ENCODE measurements at places on chromosomes 13 and 19. TPM values are rescaled to one million over a fixed set of nuclear protein-coding genes. Genes with fewer than 3 reads are reported as not detected.

- no peak for DNase-seq
Observed at GRCh38 chr19:17557466-17557865, 2.0 kb downstream of the COLGALT1 start.

GRCh38 chr19:23263870-23264590, 13.8 kb upstream of the ZNF724 start:
- no peak for DNase-seq

GRCh38 chr19:56217039-56217949, 15.2 kb downstream of the ZSCAN5C start:
- DNase-seq, result no peak

ZNF568 gene
- total RNA-seq, result 9.5 TPM

ENOX1 gene
- total RNA-seq, result not detected
